CD14-positive monocyte (primary cell): ENCODE measurements at places on chromosomes 7 and 10.

GRCh38 chr10:131077724-131078123 is 233.8 kb downstream of the TCERG1L start:
- no peak for DNase-seq

DNA sequence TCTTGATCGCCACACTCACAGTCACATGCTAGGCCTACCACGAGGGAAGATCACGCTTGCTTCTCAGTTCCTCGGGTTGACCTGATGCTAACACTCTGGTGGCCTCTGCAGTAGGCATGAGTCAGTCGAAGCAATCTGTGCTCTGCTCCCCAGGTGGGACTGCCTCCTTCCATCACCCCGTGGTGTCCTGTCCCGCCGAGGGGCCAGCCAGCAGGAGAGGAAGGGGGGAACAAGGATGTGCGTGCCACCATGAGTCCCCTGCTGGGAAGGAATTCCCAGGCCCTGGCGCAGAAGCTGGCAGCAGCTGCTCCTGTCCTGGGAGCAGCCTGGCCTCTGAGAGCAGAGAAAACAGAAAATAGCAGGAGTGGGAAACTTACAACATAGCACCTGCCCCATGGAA is 695.0 kb upstream of the NRP1 start:
- DNase-seq = no peak

GRCh38 chr7:36204044-36204663 is 51.1 kb downstream of the EEPD1 start:
- no peak for DNase-seq

DNA sequence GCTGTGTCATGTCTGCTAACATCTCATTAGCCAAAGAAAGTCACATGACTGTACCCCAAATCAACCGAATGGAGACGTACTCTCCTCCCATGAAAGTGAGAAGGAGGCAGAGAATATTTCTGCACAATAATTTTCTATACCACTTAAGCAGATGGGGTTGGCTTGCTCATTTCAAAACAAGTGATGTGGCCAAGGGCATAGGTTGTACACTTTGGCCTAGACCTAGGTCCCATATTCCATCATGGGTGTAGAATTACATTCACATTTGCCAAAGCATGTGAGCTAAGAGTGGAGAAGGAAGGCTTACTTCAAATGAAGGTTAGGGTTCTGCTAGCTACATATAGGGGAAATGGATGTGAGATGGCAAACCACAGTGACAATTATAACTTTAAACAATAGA is 83.0 kb downstream of the ZNF365 start:
- no peak for DNase-seq

DNA sequence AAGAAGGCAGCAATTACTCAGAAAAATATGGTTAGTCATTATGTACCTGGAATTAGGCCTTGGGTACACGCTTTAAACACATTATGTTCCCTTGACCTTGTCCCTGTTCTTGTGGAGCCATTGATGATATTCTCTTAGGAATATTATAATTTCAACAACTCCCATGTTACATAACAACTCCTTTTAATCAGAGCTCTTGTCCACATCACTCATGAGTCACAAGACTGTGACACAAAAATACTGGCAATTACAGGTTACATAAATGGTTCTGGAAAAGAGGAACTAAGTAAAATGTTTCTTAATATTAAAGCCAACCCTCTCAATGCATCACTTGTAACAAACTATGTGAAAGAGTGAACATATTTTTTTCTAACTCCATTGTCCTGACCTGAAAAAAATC is 143.8 kb upstream of the PCLO start:
- no peak for DNase-seq
